Stomach (tissue), 19 donors: ENCODE measurements at places on chromosomes 7 and 10.

DNA sequence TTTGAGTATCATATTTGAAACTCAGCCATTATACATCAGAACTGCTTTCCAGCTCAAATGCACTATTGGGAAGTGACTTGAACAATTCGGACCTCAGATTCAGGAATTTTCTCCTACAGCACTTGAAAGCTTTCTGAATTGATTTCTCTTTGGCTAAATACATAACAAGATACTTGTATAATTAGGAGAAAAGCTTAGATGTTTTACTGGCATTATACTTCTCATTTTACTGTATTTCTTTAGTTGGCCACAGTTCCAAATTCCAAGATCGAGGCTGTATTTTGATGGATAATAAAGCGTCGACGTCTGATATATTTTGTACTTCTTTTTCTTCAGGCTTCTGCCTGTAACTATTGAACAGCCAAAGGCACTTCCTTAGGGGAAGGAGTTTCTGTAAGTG lies 26.7 kb upstream of the LYZL2 start:
- no peak overlapping the region for H3K27ac ChIP-seq
- H3K36me3 ChIP-seq: no peaks in the 10 kb centered on the region
- no peaks in the 10 kb centered on the region for H3K27me3 ChIP-seq

DNA sequence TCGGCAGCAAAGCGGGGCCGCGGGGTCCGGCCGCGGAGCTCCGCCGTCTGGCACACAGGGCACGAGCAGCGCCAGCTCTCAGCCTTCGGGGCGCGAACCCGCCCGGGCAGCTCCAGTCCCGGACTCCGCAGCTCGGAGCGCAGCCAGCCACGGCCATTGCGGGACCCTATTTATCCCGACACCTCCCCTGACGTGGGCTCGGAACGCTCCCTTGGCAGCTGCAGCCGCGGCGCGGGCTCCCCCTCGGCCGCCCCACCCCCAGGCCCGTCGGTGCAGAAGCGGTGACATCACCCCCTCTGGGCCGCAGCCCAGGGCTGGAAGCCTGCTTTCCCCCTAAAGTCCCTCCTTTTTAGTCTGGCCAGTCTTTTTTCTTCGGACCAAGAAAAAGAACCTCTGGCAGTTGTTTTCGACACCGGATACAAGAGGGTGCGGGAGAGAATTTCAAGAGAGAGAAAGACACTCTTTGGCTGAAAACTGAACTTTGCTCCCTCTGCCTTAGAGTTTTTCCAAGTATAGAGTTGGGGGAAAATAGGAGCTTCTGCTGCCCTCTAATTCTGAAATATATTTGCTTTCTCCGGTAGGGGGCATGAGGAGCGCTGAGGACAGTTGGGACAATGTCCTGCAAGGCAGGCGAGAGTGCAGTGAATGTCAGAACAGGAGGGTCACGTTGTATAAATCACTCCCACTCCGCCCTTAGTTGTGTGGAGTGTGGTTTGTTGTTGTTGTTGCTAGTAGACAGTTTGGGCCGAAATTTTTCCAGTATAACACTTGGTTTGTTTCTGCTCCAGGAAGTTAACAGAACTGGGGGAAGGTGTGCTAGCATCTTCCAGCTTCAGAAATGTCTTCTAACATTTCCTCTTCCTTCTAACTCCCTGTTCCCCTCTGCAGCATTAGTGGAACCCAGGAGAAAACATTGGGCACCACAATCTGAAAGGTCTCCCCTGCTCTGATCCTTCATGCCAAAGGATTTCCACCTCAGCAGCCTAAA lies at the start of gene SFRP4:
Gene SFRP4, minus strand, starts transcription at position 145 of the 988 bp plus-strand sequence. CDS start 280 bp downstream, outside the sequence.
- peak within 1 kb of the TSS; percentile 61 for H3K27ac ChIP-seq
- H3K36me3 ChIP-seq: no peaks in the 10 kb centered on the region
- peak within 1 kb of the TSS; percentile 48 for H3K4me3 ChIP-seq
- no peaks in the 10 kb centered on the region for H3K27me3 ChIP-seq
- peaks cover 42% of the 10 kb centered on the region for H3K4me1 ChIP-seq
- peak; percentile 88 for DNase-seq

GRCh38 chr7:91212582-91212981 lies 51.7 kb upstream of the FZD1 start:
- H3K4me3 ChIP-seq: no peak overlapping the region
- H3K4me1 ChIP-seq: no peaks in the 10 kb centered on the region
- H3K36me3 ChIP-seq: peaks cover 10% of the 10 kb centered on the region
- H3K27ac ChIP-seq: no peak overlapping the region
- no peak for DNase-seq

GRCh38 chr10:49141541-49142332 lies 7.9 kb upstream of the FAM170B start:
- no peak overlapping the region for H3K4me3 ChIP-seq
- peaks cover 6% of the 10 kb centered on the region for H3K4me1 ChIP-seq
- no peak overlapping the region for H3K27ac ChIP-seq
- H3K27me3 ChIP-seq: no peaks in the 10 kb centered on the region
- no peaks in the 10 kb centered on the region for H3K36me3 ChIP-seq
